ENCODE measurements at places on chromosomes 5 and 9.

DNA sequence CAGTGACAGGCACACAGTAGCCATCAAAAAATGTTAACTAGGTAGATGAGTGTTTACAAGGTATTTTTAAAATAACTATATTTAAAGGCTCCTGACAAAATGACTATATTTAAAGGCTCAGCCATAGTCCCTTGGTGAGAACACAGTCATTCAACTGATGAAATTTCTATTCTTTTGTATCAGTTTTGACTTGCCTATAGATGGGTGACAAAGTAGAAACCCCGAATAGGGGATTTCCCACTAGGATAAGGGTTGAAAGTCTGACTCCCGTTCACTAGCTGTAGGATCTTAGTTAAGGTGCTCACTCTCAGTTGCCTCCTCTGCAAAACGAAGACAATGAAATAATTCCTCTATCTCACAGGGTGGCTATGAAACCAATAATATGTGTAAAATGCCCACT, 218.2 kb downstream of the TSSK1B start:
- H3K4me1 ChIP-seq, result no peaks in the 10 kb centered on the region
- H3K27ac ChIP-seq, result no peak overlapping the region
- no peak overlapping the region for H3K4me3 ChIP-seq

- H3K27ac ChIP-seq, result no peak overlapping the region
- no peaks in the 10 kb centered on the region for H3K4me1 ChIP-seq
- H3K4me3 ChIP-seq, result no peak overlapping the region
- H3K36me3 ChIP-seq, result no peaks in the 10 kb centered on the region
- DNase-seq, result no peak
- H3K27me3 ChIP-seq, result no peaks in the 10 kb centered on the region
These were observed 140.8 kb downstream of the SLC12A2 start for GRCh38 chr5:128224336-128224735.

- peaks cover 2% of the 10 kb centered on the region for H3K27me3 ChIP-seq
- H3K27ac ChIP-seq, result no peak overlapping the region
- H3K4me1 ChIP-seq, result no peaks in the 10 kb centered on the region
- no peak for DNase-seq
These were observed 127.0 kb downstream of the ADAMTS2 start for GRCh38 chr5:179217956-179218942.

DNA sequence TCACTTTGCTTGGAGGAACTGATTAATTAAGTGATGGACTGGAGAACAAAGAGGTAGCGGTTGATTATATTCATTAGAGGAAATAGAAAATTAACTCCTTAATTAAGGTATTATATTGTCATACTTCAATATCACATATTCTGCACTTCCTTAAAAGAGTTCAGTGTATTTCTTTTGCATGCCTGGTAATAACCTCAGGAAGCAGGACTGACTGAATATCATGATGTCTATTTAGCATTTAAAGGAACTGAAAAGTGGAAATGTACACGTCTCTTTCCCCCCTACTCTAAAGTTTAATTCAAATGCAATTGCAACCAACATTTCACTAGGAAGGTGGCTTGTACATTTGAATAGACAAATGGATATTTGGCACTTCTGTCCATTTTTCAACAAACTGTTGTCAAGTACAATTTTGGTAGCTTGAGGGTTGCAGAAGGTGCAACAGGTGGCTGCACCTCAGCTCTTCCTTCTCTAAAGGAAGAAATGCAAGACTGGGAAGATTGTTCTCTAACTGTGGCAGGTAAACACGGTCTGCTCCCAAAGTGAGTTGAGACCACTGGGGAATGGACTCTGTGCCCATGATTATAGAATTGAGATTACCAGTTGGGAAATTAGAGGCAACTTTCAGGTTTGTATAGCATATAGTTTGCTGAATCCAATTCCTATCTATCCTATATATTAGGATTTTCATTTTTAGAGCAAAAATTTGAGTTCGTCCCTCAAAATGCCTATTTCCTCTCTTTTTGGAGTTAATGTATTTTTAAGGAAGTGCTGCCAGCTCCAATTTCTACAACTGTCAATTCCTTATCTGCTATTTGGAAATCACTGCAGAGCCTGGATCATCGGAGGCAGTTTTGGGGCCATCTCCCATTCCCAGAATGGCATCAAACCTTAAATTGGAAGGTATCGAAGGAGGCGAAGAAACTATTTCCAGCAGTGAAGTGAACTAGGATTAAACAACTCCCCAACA, 98.9 kb upstream of the TAF11L2 start:
- no peaks in the 10 kb centered on the region for H3K36me3 ChIP-seq
- no peak overlapping the region for H3K4me3 ChIP-seq
- peaks cover 3% of the 10 kb centered on the region for H3K4me1 ChIP-seq
- no peak overlapping the region for H3K27ac ChIP-seq

- no peaks in the 10 kb centered on the region for H3K36me3 ChIP-seq
- H3K27ac ChIP-seq, result no peak overlapping the region
- H3K4me1 ChIP-seq, result no peaks in the 10 kb centered on the region
These were observed 82.4 kb downstream of the HMCN2 start for GRCh38 chr9:130347931-130348330.

DNA sequence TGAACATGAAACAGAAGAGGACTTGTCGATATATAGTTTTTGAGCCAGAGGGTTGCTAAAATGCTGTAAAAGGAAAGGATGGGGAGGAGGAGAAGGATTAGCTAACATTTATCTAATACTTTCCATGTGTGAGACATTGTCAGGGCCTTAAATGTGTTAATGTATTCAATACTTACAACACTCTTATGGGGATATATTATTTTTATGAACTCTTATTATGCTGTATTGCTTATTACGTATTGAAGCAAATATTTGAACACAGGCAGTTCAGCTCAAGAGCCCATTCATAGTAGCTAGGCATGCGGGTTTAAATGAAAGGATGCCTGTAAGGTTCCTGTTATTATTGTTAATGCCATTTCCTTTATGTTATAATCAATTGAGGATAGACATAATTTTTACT, 391.5 kb downstream of the CCDC171 start:
- DNase-seq, result no peak
- H3K36me3 ChIP-seq, result no peaks in the 10 kb centered on the region
- peaks cover 2% of the 10 kb centered on the region for H3K27me3 ChIP-seq
- H3K4me1 ChIP-seq, result no peaks in the 10 kb centered on the region

GRCh38 chr5:160545832-160546231, 124.2 kb downstream of the PTTG1 start:
- no peak overlapping the region for H3K4me3 ChIP-seq
- peaks cover 25% of the 10 kb centered on the region for H3K27me3 ChIP-seq
- no peaks in the 10 kb centered on the region for H3K36me3 ChIP-seq
- peaks cover 29% of the 10 kb centered on the region for H3K4me1 ChIP-seq
- no peak overlapping the region for H3K27ac ChIP-seq

DNA sequence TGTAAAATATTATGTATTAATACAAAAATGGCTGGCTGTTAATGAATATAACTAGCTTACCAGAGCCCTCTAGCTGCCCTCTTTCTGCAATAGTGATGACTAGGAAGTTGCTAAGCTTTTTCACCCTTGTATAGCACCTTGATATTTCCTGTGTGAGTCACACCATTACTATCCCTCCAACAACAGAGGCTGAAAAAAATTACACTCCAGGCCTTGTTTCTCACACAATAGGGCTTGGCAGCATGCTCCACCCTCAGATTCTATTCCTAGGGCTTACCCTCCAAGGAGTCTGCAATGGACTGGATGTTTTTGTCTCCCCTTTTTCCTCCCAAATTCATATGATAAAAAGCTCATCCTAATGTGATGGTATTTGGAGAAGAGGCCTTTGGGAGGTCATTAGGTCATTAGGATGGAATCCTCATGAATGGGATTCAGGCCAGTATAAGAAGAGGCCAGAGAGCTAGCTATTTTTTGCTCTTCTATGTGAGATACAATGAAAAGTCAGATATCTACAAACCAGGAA, 184.6 kb upstream of the MAP1B start:
- H3K27me3 ChIP-seq, result peaks cover 4% of the 10 kb centered on the region
- no peak overlapping the region for H3K27ac ChIP-seq
- H3K4me3 ChIP-seq, result no peak overlapping the region
- no peak for DNase-seq
- no peaks in the 10 kb centered on the region for H3K4me1 ChIP-seq
- H3K36me3 ChIP-seq, result no peaks in the 10 kb centered on the region

- peak overlapping the region; percentile 92 for H3K27ac ChIP-seq
- peak overlapping the region; percentile 89 for H3K4me3 ChIP-seq
- H3K4me1 ChIP-seq, result peaks cover 44% of the 10 kb centered on the region
- DNase-seq, result no peak
- peaks cover 33% of the 10 kb centered on the region for H3K36me3 ChIP-seq
These were observed 475 bp downstream of the DDX31 start for GRCh38 chr9:132669319-132669697.

DNA sequence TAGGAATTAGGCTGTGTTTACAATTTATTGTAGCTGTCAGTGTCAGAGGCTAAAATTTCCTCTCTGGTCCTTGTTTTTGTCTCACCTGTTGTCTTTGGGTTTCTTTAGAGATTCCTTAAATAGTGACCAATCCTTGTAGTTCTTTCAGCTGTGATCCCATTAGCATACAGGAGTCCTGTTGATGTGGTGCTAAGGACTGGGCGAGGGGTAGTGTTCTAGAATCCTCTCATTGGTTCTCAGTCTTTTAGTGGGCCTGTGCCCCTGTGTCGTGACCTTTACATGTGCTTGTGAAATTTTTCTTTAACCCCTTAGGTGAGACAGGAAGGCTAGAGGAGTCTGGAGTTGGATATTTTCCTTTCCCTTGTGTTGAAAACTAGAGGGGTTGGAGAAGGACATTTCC, 51.2 kb downstream of the ZNF618 start:
- H3K4me3 ChIP-seq, result no peak overlapping the region
- DNase-seq, result no peak
- peaks cover 1% of the 10 kb centered on the region for H3K36me3 ChIP-seq
- H3K27ac ChIP-seq, result no peak overlapping the region
- H3K27me3 ChIP-seq, result peaks cover 2% of the 10 kb centered on the region
- H3K4me1 ChIP-seq, result no peaks in the 10 kb centered on the region

DNA sequence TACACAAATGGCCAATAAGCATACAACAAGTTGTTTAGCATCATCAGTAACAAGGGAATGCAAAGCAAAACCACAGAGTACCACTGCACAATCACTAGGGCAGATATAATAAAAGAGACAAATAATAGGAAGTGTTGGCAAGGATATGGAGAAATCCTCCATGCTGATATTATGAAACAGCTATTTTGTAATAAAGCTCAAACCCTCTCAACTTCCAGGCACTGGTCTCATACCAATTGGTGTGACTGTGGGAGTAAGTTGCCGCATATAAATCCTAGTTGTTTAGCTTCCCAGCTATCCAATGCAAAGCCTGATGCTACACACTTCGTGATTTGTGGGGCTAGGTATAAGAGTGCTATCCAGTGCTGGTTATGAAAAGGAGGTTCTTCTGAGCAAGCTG, 88.6 kb downstream of the SMIM23 start:
- no peak overlapping the region for H3K4me3 ChIP-seq
- H3K4me1 ChIP-seq, result no peaks in the 10 kb centered on the region
- H3K27me3 ChIP-seq, result no peaks in the 10 kb centered on the region

- DNase-seq, result no peak
- no peaks in the 10 kb centered on the region for H3K36me3 ChIP-seq
- H3K4me1 ChIP-seq, result peaks cover 3% of the 10 kb centered on the region
- H3K4me3 ChIP-seq, result no peak overlapping the region
These were observed 28.7 kb upstream of the TIMD4 start for GRCh38 chr5:156991714-156992113.

GRCh38 chr9:93187047-93187446, 3.1 kb downstream of the WNK2 start:
- H3K27ac ChIP-seq, result no peak overlapping the region
- H3K4me3 ChIP-seq, result no peak overlapping the region
- H3K4me1 ChIP-seq, result peaks cover 6% of the 10 kb centered on the region

- H3K4me1 ChIP-seq, result no peaks in the 10 kb centered on the region
- no peak overlapping the region for H3K27ac ChIP-seq
- peaks cover 38% of the 10 kb centered on the region for H3K27me3 ChIP-seq
- H3K4me3 ChIP-seq, result no peak overlapping the region
These were observed 17.0 kb downstream of the FRMPD1 start for GRCh38 chr9:37667706-37668105.

DNA sequence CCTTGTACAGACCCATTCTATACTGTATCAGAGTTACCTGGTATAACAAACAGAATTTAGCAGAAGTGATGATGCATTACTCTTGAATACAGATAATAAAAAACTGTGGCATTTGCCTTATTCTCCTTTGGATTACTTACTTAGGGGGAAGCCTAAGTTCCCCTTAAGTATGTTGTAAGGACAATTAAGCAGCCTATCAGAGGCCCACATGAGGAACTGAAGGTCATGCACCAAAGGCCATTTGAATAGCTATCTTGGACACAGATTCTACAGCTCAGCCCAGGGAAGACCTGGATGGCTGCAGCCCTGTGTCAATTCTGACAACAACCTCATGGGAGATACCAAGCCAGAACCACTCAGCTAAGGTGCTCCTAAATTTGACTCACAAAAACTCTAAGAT, 125.2 kb downstream of the RAPGEF6 start:
- no peaks in the 10 kb centered on the region for H3K27me3 ChIP-seq
- DNase-seq, result no peak
- peaks cover 24% of the 10 kb centered on the region for H3K36me3 ChIP-seq
- H3K27ac ChIP-seq, result no peak overlapping the region

GRCh38 chr5:129400395-129400983, 59.6 kb upstream of the ADAMTS19 start:
- H3K4me1 ChIP-seq, result no peaks in the 10 kb centered on the region
- DNase-seq, result no peak
- no peaks in the 10 kb centered on the region for H3K27me3 ChIP-seq
- no peaks in the 10 kb centered on the region for H3K36me3 ChIP-seq
- H3K27ac ChIP-seq, result no peak overlapping the region
- H3K4me3 ChIP-seq, result no peak overlapping the region

DNA sequence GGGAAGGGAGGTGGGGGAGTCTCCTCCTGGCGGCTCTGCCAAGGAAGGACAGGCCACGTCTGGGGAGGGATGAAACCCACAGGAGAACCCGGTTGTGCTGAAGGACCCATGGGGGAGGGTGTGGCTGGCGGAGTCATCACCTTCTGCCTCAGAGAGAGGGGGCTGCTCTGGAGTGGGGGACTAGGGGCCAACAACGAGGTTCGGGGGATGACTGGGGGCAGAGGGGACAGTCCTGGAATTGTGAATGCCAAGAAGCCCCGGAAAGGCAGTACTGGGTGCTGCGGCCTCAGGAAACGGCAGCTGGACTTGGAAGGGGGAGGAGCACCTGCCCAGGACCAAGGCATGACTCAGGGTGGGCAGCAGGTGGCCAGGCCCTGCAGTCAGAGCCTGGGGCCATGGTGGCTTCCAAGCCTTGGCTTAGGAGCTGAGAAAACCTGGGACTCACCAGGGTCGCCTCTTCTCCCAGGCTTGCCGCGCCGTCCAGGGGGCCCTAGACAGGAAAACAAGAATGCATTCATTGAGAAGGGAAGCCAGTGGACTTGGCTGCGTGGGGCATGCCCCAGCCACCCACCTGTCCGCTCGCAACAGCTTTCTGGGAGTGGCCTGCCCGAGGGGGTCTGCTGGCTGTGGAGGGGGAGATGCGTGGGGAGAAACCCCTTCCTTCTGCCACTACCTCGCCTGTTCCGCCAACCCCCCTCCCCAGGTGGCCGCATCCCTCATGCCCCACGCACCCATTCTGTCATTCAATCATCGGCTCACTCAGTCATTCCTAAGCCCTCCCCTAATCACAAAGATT, 74.0 kb upstream of the PHYKPL start:
- H3K27ac ChIP-seq, result no peak overlapping the region
- no peak for DNase-seq
- no peaks in the 10 kb centered on the region for H3K36me3 ChIP-seq
- H3K4me3 ChIP-seq, result no peak overlapping the region
- H3K4me1 ChIP-seq, result no peaks in the 10 kb centered on the region
